ENCODE measurements at places on chromosomes 2 and 18. TPM values are rescaled to one million over a fixed set of nuclear protein-coding genes. Genes with fewer than 3 reads are reported as not detected.

The CCDC68 gene
- total RNA-seq = 3.4 TPM

The HOXD13 gene
- 0.15 TPM for total RNA-seq

The CFC1 gene
- not detected for total RNA-seq

The SATB2 gene
- 3.7 TPM for total RNA-seq

The HOXD11 gene
- total RNA-seq = 7.8 TPM

The DNAJC5G gene
- not detected for total RNA-seq

The KCNG2 gene
- total RNA-seq = not detected

All from A549 treated with RU486 at 1 μM for 4 hours (cell line).